ENCODE measurements at places on chromosomes 7 and 10.

DNA sequence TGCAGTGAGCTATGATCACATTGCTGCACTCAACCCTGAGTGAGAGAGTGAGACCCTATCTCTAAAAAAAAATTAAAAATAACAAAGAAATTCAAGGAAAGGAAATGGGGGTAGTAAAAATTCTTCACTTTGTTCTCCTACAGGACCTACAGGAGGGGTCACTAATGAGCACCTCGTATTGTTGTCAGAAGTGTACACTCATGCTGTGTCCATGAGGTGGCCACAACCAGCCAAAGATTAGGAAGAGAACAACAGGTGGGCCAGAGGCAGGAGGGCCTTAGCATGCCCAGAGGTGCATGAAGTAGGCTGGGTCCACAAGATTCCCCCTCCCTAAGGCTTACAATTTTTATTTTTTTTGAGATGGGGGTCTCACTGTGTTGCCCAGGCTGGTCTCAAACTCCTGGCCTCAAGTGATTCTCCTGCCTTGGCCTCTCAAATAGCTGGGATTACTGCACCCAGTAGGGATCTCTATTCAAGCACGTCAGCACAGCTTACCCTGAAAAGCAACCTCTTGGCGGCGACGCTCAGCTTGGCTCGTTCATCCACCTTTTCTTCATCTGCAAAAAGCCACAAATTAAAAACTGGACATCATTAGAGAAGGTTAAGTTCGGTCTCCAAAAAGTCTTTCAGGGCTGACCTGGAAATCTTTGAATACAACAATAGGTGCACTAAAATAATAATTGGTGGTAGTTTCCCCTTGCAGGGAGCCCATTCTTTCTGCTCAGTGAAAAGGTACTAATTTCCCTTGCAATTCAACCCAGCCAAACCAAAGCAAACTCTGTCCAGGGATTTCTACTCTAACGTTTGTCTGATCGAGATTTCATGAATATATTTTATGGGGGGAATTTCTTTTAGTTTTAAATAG lies 104.4 kb downstream of the SVIL start:
- DNase-seq, result no peak

- DNase-seq, result no peak
Observed at GRCh38 chr7:120337308-120337907, 64.4 kb downstream of the KCND2 start.

- no peak for DNase-seq
Observed at GRCh38 chr10:128000471-128001362, 93.8 kb downstream of the PTPRE start.

DNA sequence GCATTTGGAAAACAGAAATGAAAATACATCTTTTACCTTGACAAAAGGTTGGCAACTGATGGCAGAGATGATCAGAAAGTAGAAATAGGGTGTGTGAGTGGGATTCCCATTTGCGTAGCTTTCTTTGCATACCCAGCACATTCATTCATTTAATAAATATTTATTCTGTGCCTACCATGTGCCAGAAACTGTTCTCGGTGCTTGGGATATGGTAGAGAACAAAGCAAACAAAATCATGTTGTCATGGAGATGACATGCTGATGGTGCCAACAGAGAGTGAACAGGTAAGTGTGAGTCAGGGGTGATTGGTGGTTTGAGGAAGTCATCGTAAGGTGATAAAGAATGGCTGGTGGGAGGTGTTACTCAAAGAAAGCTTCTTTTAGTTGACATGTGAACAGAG lies 45.4 kb downstream of the CACNB2 start:
- no peak for DNase-seq

Measured in NCI-H187 (cell line).